Stimulated activated CD4-positive, alpha-beta T cell treated with anti-CD3 and anti-CD28 coated beads, Interleukin-4, amount 100 ng/mL, for 1 hour (primary cell): ENCODE measurements at places on chromosomes 13 and 19.

- DNase-seq = no peak
These were observed 101.1 kb downstream of the DLEU7 start for GRCh38 chr13:50742353-50742752.

GRCh38 chr19:3778104-3778867 lies 6.3 kb upstream of the RAX2 start:
- no peak for DNase-seq

- no peak for DNase-seq
These were observed at the start of gene RTBDN for GRCh38 chr19:12834566-12834943. Gene RTBDN, minus strand, starts transcription at chr19:12834579. Its CDS starts 4,600 bp downstream, at chr19:12829979.

GRCh38 chr13:77528414-77528813 lies 7.1 kb upstream of the SCEL start:
- DNase-seq = no peak

- DNase-seq = no peak
These were observed 4.3 kb downstream of the LGALS14 start for GRCh38 chr19:39708594-39708993.

DNA sequence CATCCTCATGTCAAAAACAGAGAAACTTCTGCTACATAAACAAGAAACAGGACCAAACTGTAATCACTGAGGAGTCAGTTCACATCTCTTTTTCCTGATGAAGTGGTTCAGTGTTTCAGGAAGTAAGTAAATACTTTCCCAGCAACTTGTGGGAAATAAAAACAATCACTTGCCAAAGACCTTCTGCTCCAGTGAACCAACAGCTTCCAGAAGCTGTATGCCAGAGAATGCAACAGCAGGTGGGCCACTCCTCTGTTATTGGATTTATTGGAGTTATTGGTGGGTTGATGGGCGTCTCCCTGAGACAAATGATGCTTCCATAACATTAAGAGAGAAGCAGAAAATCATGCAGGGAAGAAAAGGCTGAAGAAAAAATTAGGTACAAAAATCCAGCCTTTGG lies 9.9 kb downstream of the SLC6A16 start:
- DNase-seq = no peak

GRCh38 chr13:26881154-26881553 lies 120.6 kb upstream of the GPR12 start:
- no peak for DNase-seq

DNA sequence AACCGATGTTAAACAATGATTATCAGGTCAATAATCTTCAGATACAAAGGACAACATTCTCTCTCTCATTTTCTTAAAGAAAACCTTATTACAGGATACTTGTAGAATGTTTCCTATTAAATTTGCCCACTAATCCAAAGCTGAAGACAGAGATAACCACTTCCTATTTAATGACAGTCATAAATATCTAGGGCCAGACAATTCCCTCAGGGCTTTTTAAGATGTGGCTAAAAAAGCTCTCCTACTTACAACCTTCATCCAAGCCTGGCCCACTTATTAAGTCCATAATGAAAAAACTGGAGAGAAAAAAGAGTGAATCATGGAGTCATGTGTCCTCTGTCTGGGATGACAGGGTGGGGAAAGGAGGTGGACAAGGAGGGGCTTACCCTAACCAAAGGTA lies 235.9 kb downstream of the KLF12 start:
- no peak for DNase-seq

DNA sequence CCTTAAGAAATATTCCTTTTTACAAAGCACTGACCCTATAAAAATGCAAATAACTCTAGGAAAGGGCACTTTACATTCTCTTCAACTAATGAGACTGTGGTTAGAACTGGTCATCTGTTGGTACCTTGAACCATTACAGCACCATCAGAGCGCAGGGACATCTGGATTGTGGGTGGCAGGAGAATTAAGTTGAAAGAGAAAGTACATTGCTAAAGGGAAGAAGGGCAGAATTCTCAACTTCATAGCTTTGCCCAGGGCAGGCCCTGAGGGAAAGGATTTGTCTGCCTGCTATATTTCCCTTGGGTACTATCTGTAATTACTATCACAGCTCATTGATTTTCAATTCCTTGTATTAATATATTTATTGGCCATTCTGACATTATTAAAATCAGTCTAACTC lies 196.8 kb downstream of the KLF12 start:
- no peak for DNase-seq

DNA sequence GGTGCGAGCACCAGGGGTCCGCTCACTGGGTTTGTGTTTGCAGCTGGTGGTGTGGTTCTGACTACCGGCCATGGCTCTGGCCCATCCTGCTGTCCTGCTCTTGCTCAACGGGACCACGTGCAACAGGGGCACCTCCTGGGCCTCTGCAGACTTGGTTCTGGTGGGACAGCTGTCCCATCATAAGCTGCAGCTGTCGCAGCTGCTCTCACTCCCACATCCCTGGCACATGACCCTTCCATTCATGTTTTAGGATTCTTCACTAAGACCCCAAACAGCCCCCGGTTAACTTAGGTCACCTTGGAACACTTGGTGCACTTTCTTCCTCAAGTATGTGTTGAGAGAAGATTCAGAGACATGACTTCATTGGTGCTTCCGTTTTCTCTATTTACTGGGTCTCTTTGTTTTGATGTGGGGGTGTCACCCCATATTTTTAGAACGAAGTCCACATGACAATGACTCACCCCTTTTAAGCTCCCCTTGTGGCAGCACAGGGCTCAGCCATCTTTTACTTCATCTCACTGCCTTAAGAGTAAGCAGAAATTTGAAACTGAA lies 68.4 kb upstream of the ARHGEF7 start:
- no peak for DNase-seq

- DNase-seq = no peak
These were observed 24.0 kb upstream of the SCEL start for GRCh38 chr13:77511552-77511951.

- DNase-seq = no peak
These were observed 69.7 kb upstream of the UBL3 start for GRCh38 chr13:29920025-29920643.

GRCh38 chr19:45403781-45404556 lies 900 bp downstream of the PPP1R13L start:
- peak; percentile 66 for DNase-seq

DNA sequence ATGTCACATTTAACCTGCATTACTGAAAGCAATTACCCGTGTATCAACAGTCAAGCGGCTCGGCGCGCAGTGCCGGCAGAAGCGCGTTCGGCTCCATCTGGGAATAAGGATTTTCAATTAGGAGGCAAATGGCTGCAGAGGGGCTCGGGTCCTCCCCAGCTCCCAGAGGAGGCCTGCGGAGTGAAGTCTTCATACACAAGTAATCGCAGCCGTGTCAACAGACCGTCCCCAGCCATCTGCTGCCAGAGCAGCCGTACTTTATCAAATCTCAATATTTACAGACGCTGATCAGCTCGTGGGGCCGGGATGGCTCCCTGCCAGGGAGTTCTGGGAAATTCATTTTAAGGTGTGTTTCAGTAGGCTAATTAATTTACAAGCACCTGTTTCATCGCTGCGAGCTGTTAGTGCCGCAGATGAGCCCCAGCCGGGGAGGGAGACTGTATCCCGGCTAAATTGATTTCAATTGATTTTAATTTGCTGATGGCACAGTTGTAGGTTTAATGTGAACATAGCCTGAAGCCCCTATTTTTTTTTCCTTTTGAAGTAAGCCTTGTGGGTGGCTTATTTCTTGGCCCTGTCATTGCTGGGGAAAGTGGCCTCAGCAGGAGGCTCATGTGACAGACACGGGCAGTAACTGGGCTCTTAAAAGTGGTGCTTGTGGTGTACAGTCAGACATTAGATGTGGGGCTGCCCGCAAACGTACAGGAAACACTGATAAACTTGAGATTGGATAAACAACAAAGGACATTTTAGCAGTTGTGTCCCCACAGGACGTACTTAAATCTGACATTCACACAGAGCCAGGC lies 252.7 kb downstream of the TEX29 start:
- DNase-seq = no peak

DNA sequence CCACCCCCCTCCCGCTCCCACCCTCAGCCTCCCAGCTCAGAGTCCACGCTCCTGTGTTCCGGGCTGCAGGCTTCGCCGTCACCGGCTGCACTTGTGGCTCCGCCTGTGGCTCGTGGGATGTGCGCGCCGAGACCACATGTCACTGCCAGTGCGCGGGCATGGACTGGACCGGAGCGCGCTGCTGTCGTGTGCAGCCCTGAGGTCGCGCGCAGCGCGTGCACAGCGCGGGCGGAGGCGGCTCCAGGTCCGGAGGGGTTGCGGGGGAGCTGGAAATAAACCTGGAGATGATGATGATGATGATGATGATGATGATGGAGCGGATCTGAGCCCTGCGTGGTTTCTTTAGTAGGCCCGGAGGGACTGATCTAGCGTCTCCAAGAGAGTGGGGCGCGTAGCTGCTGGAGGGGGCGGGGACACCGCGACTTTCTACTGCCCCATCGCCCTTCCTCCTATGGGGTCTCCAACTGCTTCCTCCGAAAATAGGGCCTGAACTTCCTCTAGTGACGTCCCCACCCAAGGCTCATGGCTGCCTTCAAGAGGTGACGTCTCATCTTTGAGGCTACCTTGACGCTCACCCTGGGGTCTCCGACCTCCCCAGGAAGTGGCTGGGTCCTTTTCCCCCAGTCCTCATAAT lies 1.4 kb downstream of the RETN start:
- no peak for DNase-seq

DNA sequence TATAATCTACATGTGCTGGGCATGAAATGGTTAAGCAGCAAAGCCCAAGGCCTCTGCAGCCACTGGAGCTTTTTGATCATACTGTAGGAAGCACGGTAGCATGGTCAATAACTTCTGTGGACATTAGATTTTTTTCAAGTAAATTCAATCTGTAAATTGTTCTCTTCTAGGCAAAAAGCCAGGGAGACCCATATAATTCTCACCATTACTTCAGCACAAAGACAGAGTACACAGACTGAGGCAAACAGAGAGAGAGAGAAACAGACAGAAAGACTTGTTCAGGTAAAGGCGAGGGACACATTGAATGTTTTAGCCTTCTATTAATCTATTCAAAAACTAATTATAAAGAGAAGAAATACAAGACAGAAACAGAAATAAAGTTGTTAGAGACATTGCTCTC lies 349.4 kb downstream of the RFC3 start:
- no peak for DNase-seq

- no peak for DNase-seq
These were observed 25.2 kb upstream of the CEACAM1 start for GRCh38 chr19:42553292-42554045.

DNA sequence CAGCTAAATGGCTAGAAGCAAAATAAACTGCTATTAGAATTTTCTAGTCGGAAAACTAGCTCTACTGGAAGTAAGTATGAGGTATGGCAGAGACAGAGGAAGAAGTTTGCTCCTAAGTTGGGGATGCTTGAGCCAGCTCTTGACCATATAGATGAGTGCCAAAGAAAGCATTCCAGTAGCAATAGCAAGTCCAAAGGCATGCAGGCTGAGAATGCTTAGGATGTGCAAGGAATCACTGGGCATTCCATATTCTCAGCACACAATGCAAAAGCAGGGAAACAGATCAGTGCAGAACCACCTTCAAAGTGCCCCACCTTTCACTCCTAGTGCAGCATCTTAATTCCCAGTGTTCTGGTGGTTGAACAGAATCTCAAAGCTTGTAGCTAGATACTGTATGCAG lies 32.9 kb downstream of the SERTM1 start:
- DNase-seq = no peak

DNA sequence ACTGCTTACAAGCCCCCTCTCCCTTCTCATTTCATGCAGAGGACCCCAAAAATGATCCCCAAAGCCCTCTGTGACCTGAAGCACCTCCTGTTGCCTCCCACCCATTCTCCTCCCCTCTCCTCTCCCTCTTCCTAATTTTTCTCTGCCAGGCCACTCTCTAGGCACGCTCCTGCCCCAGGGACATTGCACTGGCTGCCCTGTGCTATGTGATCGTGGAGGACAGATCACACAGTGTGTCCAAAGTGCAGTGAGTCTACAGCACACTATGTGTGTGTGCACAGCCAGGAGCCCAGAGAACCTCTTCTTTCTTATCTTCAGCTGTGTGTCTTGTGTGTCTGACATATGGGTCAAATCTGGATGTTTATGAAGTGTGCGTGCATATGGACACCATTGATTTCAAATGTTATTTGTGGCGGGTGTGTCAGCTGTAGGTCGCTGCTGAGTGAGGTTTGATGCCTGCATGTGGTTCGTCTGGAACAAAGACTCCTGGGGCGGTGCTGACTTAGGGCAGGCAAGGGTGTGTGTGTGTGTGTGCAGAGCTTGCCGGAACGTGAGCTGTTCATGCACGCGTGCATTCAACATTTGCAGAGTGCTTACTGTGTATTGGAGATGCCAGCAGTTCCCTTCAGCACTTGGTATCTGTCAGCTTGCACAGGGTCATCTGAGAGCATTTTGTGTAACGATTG lies 2.1 kb upstream of the KLHL26 start:
- DNase-seq = no peak

- DNase-seq = no peak
These were observed 569 bp downstream of the POLR1D start for GRCh38 chr13:27622102-27622820.

GRCh38 chr19:36771261-36772231 lies 1.1 kb downstream of the ZNF850 start:
- DNase-seq = no peak

GRCh38 chr19:17125728-17126677 lies 50.4 kb downstream of the MYO9B start:
- DNase-seq = peak; percentile 49

- DNase-seq = no peak
These were observed 33.4 kb downstream of the ABCC4 start for GRCh38 chr13:95267662-95268342.

GRCh38 chr13:36713887-36714286 lies 40.1 kb downstream of the SERTM1 start:
- DNase-seq = no peak

GRCh38 chr13:66995203-66995611 lies 234.9 kb downstream of the PCDH9 start:
- DNase-seq = no peak

- no peak for DNase-seq
These were observed 314.4 kb downstream of the ENOX1 start for GRCh38 chr13:43472339-43472738.

GRCh38 chr19:30228835-30229524 lies 143.2 kb upstream of the ZNF536 start:
- no peak for DNase-seq

GRCh38 chr13:40082639-40083038 lies 427.2 kb downstream of the COG6 start:
- DNase-seq = no peak

GRCh38 chr19:48962029-48962848 lies 2.9 kb upstream of the FTL start:
- DNase-seq = peak; percentile 23

DNA sequence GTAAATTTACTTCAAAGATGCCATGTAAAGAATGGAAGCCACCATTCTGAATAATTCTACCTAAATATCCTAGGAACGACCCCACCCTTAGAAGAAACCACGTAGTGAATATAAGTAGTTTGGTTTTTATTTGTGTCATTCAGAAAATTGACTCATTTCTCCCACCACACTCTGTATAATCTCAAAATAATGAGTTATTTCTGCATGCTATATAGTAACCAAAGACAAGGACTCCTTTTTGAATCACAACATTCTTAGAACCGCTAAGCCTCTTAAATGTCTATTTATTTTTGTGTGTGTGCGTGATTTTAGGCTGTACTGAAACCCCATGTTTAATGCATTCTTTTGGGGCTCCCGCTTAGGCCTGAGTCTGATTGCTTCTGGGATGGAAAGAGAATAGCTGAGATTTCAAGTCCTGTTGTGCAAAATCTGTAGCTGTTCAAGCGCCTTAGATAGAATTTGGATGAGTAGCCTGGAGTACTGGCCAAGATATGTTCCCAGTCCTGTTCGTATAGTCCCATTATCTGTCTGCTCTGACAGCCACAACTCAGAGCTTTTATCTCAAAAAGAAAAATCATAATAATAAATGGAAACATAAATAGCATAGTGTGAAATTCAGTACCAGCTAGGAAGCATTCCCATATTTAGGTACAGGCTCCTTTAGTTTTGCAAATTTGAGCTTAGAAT lies 532.4 kb upstream of the NBEA start:
- no peak for DNase-seq
